ENCODE measurements at places on chromosomes 3 and 15. TPM values are rescaled to one million over a fixed set of nuclear protein-coding genes. Genes with fewer than 3 reads are reported as not detected.

Gene CLSTN2
- total RNA-seq, result 0.09 TPM

Gene KLHL18
- total RNA-seq, result 29.1 TPM

Gene CLCN2
- total RNA-seq, result 2.8 TPM

Gene GOLGA8J
- total RNA-seq, result not detected

Gene SNX22
- total RNA-seq, result 0.28 TPM

Gene TTLL13
- under 0.01 TPM for total RNA-seq

Gene ARHGEF26
- total RNA-seq, result 0.54 TPM

Gene CORO2B
- total RNA-seq, result 2.7 TPM

Gene GASK1A
- 0.38 TPM for total RNA-seq

Gene LDHAL6B
- total RNA-seq, result not detected

Gene ETV5
- 30.3 TPM for total RNA-seq

Gene ADIPOQ
- under 0.01 TPM for total RNA-seq

Gene GPR176
- 57.8 TPM for total RNA-seq

Gene PP2D1
- not detected for total RNA-seq

Gene UBE2Q2
- 38.6 TPM for total RNA-seq

Gene IQCF5
- total RNA-seq, result not detected

Gene CASR
- total RNA-seq, result not detected

Gene BTLA
- total RNA-seq, result not detected

Gene CD80
- not detected for total RNA-seq

Gene RASL12
- 0.09 TPM for total RNA-seq

Gene PLA2G4D
- total RNA-seq, result not detected

Gene CDC25A
- total RNA-seq, result 5.9 TPM

Gene SLC12A8
- 2.7 TPM for total RNA-seq

All from endothelial cell of coronary artery (primary cell).